Transverse colon (tissue), 4 donors: ENCODE measurements at places on chromosomes 3 and 15. TPM values are rescaled to one million over a fixed set of nuclear protein-coding genes. Genes with fewer than 3 reads are reported as not detected.

Gene SEMA7A
- total RNA-seq: 1.4 TPM

Gene GOLGA8G
- total RNA-seq: not detected

Gene UQCRC1
- 974 TPM for total RNA-seq

GRCh38 chr15:77476995-77477394 is 56.3 kb downstream of the HMG20A start:
- DNase-seq: no peak

DNA sequence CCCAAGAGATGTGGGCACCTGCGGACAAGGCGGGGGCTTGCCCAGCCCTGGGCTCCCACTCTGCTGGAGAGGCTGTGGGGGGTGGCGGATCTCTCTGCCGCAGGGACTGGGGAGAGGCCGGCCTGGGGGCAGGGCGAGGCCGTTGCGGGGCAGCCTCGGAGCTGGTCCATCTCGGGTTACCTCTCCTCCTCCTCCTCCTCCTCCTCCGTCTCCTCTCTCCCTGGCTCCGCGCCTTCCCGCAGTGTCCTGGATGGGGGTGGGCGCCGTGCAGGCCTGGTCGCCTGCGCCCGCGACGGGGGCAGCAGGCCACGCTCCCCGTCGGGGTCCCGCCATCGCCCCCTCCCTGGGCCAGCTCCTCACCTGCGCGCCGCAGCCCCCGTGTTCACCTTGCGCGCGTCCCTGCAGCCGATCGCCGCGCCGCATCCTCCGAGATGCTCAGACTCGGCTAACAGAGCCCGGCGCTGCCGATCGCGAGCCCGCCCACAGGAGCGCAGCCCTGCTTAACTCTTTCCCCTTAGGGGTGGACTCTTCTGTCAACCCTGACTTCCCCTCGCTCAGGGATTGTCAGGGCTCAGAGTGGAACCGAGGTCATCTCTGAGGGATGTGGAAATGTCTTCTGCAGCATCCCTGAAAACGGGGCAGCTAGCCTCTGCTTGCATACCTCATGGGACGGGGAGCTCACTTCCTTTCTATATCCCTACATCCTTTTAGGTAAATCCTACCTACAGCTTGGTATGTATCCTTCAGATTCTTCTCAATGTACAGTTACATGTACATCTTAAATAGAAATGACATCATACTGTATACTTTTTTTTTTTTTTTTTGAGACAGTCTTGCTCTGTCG is at the start of gene PRRT3:
Gene PRRT3 (minus strand): TSS at position 447 of the 844 bp plus-strand sequence. CDS start 2,293 bp downstream, outside the sequence.
- peak; percentile 34 for DNase-seq

DNA sequence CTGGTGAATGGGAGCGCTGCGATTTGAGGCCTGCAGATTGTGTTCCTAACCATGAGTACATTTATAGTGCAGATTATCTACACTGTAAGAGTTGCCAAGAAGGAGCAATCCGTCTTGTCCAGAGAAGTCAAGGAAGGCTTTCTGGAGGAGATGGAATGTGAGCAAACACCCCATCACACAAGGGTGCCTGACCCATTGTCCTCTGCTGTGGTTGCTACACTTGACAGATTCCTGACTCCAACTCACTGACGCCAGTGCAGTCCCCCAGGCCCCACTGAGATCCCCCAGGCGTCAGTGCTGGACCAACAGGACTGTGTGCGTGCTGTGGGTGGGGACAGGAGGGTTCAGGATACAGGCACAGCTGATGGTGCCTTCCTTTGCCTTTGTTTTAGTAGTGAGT is 135.9 kb upstream of the TPM1 start:
- DNase-seq: no peak

DNA sequence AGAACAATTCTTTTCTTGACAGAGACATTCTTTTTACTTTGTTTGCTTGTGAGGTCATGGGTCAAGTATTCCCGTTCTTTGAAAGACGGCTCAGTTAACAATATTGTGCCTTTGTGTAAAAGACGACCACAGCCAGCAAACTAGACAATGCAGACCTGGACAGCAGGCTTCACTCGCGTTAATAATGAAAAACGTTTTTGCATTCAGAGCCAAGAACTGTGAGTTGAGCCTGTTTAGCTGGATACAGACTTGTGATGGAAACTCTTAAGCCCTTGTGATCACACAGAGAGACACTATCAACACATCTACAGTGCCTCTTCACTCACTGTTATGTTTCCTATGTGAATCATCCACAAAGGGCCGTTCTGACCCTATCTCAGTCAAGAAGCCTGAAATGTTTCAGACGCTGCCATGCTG is 37.3 kb upstream of the CMTM7 start:
- DNase-seq: no peak

GRCh38 chr3:78139166-78139565 is 1099.3 kb downstream of the ROBO2 start:
- DNase-seq: no peak

DNA sequence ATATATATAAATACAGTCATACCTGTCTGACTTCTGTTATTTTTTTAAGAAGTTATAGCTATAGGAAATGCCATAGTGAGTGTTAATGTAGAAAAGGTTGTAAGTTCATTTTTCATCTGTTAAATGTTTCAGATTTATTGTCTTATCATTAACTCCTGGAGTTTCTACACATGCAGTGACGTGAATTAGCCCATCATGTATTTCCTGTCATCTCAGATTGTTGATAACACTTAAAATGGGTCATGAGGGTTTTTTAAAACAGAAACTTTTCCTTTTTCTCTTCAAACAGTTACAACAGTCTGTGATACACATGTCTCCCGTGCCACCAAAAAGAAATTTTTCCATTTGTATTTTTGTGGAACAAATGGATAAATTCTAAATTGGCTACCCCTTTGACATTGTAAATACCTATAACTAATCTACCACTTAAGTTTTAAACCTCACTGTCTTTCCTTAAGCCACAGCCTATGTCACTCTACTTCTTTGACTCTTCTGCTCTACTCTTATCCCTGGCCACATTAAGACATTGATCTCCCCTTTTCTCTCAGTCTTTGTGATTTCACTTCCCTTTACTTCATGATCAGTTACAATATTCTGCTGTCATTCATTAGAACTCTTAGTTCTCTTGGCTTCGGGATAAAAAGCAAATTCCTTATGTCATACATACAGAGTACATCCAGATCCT is 89.1 kb downstream of the NEO1 start:
- no peak for DNase-seq

- no peak for DNase-seq
These were observed 72.3 kb downstream of the CHSY1 start for GRCh38 chr15:101179341-101180153.

DNA sequence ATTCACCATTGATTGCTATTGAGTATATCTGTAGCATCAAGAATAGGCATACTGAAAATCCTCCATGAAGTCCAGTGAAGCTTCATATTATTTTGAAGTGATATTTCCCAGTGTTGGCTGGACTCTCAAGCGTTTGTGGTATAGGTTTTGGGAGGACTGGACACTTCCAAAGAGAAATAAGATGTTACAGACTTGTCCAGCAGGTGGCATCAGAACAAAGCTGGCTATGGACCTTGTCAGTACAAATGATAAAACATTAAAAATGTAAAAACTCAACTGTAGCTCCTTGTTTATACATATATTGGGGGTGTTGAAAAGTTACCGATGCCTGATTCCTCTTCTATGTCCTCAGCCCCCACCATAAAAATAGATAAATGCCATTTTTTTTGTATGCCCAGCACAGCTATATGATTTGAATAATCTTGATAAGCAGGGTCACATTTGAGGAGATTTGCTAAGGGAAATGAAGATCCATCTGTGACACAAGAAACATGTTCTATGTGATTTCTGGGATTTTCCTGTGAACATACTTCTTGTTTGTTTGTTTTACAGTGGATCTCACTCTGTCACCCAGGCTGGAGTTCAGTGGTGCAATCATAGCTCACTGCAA is 54.5 kb upstream of the GOLGA6B start:
- DNase-seq: no peak

- DNase-seq: no peak
These were observed 10.9 kb upstream of the OXTR start for GRCh38 chr3:8780279-8780678.

DNA sequence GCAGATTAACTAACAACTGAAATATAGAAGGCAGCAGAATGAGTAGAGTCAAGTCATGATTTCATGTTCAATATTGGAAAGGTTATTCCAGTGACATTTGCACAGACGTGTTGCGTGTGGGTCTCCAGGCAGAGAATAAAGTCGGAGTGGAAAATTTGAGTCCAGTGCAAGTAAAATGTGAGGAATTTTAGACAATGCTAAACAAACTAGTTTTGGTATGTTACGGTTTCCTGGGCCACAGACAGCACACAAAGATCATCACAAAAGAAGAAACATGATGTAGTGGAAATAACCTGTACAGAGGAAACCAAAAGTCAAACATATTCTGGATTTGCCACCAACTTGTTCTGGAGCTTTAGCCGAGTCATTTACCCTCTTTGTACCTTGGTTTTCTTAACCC is 367 bp downstream of the OR4F6 start:
- DNase-seq: no peak

DNA sequence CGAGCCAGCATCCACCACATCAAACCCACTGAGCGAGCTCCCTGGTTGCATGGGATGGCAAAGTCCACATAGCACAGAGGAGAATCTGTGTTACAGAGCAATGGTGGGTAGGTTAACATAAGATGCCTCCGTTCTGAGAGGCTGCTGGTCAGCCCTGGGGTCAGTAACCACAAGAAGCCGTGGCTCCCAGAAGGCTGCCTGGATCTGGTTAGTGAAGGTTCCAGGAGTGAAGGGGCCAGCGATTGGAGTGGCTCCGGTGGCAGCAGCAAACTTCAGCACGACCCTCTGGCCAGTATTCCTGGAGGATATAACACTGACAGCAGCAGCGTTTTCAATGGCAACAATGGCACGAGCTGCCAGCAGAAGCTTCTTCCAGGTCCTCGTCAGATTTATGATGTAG is 18.4 kb upstream of the PIGZ start:
- DNase-seq: no peak

GRCh38 chr3:28286595-28286994 is 45.2 kb downstream of the CMC1 start:
- DNase-seq: no peak

- DNase-seq: no peak
These were observed 10.2 kb downstream of the KBTBD13 start for GRCh38 chr15:65086680-65087111.

DNA sequence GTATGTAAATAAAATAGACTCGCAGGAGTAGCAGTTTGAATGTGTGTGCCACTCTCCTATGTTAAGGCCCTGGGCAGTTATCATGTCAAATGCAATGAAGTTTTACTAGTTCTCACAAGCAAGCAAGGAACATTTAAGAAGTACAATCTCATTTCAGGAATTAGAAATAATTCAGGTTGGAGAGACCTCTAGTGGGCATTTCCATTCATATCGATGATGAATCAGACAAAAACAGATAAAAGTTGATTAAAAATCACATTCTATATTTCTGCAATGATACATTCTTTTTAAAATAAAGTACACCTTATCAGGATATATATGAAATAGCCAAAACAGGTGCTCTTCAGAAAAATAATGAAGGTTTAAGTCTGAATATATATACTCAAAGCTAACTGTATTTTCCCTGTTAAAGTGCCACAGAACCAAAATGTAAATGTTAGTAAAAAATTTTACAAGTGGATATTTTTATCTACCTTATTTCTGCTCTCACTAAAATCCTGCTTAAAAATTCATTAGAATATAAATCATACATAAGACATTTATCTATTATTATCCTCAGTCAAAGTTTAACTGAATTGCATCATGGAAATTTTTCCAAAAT is 492.4 kb upstream of the FRG2C start:
- DNase-seq: no peak

GRCh38 chr15:65366122-65366892 is 11.5 kb downstream of the IGDCC3 start:
- DNase-seq: no peak

DNA sequence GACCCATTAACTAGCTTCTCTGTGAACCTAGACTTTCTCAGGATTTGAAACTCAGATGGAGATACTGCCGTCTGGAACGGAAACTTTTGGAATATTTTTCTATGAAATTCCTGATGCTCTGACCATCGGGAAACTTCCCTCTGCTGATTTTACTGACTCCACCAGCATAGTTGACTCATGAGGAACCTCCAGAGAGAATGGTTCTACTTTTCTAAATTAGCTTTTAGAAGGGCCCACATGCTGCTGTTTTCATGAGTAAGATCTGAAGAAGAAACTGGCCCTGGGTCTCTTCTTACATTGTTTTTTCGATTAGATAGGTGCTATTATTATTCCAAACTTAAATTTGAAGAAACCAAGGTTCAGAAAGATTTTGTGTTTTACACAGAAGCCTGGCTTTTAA is 326.3 kb upstream of the NR2E3 start:
- DNase-seq: no peak

DNA sequence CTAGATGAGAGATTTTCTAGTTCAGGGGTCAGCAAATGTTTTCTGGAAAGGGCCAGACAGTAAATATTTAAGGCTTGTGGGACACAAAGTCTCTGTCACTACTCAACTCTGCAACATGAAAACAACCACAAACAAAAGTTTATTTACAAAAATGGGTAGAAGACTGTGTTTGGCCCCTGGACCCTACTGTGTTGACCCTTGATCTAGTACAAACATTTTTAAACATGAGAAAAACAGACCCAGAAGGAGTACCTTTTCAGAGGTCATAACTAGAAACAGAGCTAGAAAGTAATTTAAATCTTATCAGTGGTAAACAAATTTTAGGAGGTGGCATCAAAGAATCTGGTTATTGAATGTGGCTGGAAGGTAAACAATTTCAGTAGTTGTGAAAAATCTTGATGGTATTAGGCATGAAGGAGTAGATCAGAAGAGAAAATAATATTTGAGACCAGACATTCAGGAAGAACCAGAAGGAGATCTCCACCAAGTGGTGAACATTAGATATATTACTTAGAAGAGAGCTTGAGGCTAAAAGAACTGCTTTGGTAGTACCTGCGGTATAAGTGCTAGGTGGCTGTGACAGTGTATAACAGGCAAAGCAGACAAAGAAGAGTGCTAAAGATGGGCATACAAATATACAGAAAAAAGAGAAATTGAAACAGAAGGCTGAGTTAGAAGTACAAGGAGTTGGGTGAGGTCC is 101.7 kb downstream of the NR1I2 start:
- no peak for DNase-seq

GRCh38 chr15:79035111-79035601 is 55.4 kb downstream of the RASGRF1 start:
- no peak for DNase-seq

GRCh38 chr3:15713364-15713763 is 84.4 kb downstream of the ANKRD28 start:
- no peak for DNase-seq

GRCh38 chr3:72903004-72903403 is 15.2 kb downstream of the GXYLT2 start:
- DNase-seq: no peak
